DND-41 (cell line): ENCODE measurements at places on chromosomes 13 and 19.

DNA sequence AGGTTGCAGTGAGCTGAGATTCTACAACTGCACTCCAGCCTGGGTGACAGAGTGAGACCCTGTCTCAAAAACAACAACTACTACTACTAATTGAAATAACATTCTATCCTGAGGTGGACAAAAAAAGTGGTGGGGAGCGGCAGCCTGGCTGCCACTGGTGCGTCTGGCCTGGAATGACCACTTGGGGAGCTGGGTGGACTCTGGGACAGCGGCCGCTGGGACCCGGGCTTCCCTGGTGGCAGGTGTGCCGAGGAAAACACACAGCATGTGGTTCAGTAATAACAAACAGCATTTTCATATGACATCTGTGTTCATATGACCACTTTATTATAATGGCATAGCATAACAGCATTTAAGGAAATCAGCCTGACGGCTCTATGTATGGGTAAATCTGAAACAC is 33.9 kb downstream of the TFDP1 start:
- DNase-seq = no peak

DNA sequence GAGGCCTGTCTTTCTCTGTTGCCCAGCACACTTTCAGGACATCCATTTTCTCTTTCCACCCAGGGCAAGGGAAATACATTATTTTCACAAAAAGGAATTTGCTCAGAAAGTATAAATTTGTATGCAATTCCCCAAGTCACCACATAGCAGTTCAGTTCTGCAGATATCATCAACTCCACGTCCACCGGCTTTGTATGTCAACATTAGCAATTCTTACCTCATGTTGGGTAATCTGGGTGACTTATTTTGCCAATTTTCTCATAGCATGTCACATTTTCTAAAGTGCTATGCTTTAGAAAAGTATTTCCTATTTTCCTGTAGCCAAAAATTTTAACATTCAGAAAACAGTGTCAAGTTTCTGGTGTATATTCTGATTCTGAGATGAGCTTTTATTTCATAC is 501.8 kb downstream of the EFNB2 start:
- DNase-seq = no peak

GRCh38 chr13:100387416-100387815 is 201.2 kb downstream of the GGACT start:
- no peak for DNase-seq

- DNase-seq = no peak
Measured at GRCh38 chr19:42051166-42052115, 18.6 kb downstream of the GRIK5 start.

GRCh38 chr13:36706755-36707154 is 32.9 kb downstream of the SERTM1 start:
- DNase-seq = no peak

- DNase-seq = no peak
Measured at GRCh38 chr19:33332248-33332647, 29.9 kb upstream of the CEBPA start.

GRCh38 chr19:14672188-14672872 is 2.3 kb downstream of the ADGRE3 start:
- no peak for DNase-seq

GRCh38 chr19:38270587-38271167 is 6.3 kb downstream of the SPINT2 start:
- DNase-seq = no peak

DNA sequence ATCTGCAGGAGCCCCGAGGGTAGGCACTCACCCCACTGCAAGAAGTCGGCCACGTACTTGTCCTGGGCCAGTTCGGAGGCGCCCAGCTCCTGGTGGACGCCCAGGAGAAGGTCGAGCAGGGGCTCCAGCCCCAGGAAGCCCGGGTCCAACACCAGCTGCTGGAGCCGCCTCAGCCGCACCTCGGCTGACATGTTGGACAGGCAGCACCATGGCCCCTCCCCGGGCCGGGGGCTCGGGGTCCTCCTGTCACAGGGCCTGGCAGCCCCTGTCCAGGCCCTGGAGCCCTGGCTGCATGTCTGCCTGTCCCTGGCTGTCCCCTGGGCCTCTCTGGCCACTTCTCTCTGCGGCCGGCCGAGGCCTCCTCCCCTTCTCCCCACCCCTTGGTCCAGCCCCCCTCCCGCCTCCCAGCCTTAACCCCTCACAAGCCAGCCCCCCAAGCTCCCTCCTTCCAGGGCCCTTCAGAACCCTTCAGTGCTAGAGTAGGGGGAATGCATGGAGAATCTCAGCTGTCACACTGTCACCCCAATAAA is at the start of gene DMPK:
TSS of gene DMPK (minus strand) at position 329 of the 530 bp plus-strand sequence. CDS start at position 191, 138 bp downstream.
- no peak for DNase-seq

DNA sequence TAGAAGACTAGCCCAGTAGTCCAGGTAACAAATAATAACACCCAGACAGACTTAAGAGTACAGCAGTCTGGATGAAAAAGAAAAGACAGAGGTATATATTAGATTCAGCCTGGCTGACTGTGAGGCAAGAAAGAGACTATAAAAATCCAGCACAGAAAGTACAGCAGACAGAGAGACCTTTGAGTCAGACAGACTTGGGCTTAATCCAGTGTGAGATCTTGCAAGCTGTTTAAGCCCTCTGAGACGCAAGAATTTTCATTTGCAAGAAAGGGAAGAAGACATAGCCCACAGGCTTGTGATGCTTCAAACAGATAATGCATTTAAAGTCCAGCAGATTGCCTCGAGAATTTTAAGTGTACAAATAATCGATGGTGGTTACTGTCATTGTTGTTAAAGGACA is 471.4 kb downstream of the LIG4 start:
- DNase-seq = no peak

DNA sequence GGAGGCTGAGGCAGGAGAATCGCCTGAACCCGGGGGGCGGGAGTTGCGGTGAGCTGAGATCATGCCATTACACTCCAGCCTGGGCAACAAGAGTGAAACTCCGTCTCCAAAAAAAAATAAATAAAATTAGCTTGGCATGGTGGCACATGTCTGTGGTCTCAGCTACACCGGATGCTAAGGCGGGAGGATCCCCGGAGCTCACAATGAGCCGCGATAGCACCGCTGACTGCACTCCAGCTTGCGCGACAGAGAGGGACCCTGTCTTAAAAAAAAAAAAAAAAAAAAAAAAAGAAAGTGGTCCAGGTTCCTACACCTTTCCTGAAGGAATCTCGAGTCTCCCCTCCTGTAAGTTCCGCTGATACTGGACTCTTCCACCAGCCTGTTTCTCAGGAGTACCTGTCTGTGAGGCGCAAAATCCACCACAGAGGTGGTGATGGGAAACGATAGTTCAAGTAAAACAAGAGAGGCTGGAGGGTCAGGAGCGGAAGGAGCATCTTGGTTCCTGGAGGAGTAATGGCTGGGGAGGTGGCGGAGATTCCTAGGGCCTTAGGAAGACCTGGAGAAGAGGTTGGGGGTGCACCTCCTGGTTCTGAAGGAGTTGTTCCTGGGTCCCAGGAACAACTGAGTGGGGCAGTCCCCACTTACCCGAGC is 471 bp downstream of the FUT1 start:
- peak; percentile 49 for DNase-seq

GRCh38 chr13:34144142-34144541 is 326.2 kb downstream of the RFC3 start:
- DNase-seq = no peak

- peak; percentile 76 for DNase-seq
Measured at GRCh38 chr19:51473009-51473707, 5.2 kb upstream of the CEACAM18 start.

DNA sequence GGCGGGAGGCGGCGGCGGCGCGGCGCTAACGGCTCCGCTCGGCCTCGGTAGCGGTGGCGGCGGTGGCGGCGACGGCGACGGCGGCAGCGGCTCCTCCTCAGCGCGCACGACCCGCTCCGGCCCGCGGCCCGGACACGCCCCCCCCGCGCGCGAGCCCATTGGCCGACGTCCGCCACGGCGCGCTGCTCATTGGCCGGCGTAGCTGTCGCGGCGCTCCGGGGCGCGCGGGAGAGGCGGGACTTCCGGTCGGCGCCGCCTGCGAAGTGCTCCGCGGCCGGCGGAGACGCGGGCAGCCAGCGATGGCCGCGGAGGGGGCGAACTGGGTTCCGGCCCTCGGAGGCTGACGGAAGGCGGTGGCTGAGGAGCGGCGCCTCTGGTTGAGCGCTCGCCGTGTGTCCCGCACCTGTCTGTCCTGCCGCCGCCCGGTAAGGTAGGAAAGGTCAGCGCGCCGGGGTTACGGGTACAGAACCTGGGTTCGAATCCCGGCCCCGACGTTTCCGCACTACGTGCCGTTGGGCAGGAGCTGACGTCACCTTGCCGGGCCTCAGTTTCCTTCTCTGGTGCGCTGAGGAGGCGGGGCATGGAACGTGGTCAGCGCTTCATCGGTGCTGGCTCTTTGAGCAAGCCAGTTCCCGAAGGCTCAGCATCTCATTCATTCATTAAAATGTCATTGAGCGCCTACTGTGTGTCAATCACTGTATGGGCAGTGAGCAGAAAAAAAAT is at the start of gene ELAVL1:
TSS of gene ELAVL1 (minus strand) at position 108 of the 723 bp plus-strand sequence. CDS start 13,826 bp downstream, outside the sequence.
- DNase-seq = peak; percentile 88

- DNase-seq = no peak
Measured at GRCh38 chr13:55652657-55653056, 1488.1 kb upstream of the PRR20A start.

- DNase-seq = peak; percentile 80
Measured at GRCh38 chr19:6773323-6773931, 919 bp downstream of the VAV1 start.

- DNase-seq = no peak
Measured at GRCh38 chr19:12745166-12745897, 6.3 kb upstream of the BEST2 start.

DNA sequence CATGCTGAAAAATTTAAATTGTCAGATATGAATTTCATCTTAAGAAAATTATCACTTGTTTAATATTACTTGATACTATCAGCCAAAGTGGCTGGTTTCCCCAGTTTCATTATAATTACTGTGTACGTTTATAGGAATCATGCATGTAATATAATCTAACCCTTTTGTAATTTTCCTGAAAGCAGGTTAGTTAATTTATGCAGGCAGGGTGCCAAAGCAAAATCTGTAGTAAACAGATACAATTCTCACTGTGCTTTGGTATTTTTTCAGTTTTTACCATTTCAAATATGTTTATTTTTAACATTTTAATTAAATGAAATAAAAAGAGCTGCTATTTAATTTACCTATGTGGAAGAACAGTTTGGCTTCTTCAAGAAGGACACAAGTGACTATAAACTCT is 1227.5 kb upstream of the MIR17HG start:
- no peak for DNase-seq

DNA sequence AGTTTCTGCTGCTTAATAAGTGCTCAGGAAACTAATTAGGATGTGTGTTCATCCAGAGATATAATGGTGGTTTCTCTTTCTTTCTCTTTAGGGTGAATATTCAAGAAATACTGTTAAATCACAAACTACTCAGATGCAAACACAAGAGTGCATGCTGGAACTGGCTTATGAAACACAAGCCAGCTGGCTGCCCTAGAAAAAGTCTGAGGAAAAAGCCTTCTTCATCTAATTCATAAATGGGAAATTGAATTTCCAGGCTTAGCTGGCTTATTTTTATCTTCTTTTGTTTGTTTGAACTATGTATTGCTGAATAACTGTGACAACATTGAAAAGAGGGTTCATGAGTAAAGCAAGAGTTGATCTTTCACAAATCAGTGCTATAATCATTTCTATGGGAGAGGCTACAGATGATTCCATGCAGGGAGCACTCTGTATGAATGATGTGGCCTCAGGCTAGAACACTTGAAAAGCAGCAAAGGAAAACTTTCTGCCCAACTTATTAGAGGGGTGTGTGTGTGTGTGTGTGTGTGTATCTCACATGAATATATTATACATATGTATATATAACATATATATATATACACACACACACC is 69.8 kb upstream of the SCEL start:
- no peak for DNase-seq

DNA sequence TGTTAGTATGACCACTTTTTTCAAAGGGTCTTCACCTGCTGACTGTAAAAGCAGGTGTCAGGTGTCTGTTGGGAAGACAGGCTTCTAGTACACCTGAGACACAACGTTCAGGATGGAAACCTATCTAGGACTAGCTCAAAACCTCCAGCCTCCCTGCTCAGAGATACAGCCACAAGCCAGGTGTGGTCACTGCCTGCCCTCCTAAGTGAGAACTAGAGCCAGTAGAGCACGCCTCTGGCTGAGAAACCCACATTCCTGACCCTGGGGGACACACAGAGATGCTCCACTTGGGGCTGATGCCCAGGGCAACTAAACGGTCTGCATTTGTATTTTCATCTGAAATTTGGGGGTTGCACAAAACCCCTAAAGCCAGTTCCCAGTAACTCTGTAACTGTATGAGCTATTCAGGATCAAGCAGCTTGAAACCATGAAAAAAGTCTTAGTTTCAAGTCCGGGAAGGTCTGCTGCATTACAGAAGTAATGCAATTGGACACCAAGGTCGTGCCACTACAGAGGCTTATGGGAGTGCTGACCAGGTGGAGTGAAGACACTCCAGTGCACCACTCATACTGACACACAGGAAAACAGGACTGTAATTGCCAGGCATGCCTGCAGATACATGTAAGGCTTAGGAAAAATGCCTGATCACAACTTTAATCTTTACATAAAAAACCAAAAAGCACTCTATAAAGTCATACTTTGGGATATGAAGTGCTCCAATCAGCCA is 27.8 kb downstream of the ANKRD10 start:
- no peak for DNase-seq

DNA sequence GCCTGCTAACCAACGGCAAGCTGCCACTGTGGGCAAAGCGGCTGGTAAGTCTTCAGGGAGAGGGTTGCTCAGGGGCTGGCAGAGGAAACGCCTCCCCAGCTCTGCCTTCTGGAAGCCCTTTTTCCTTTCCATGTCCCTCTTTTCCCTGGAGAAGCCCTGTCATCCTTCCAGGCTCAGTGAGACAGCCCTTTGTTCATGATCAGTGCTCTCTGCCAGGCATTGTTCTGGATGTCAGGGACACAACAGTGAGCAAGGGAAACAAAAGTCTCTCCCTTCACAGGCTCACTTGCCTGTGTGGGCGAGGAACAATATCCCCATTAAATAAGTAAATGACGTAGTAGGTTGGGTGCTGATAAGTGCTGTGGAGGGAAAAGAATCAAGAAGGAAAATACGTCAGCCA is 13.9 kb upstream of the OVOL3 start:
- no peak for DNase-seq

GRCh38 chr13:36294096-36294495 is 3.5 kb downstream of the CCDC169 start:
- DNase-seq = no peak

- DNase-seq = no peak
Measured at GRCh38 chr19:44757057-44757734, 8.7 kb downstream of the BCL3 start.
